ENCODE measurements at places on chromosomes 7 and 10. TPM values are rescaled to one million over a fixed set of nuclear protein-coding genes. Genes with fewer than 3 reads are reported as not detected.

- DNase-seq = no peak
Measured at GRCh38 chr7:157016352-157017041, 6.0 kb upstream of the MNX1 start.

GRCh38 chr7:47622586-47622945 lies 40.7 kb upstream of the TNS3 start:
- no peak for DNase-seq

GRCh38 chr10:71228875-71229675 lies 16.7 kb downstream of the UNC5B start:
- no peak for DNase-seq

DNA sequence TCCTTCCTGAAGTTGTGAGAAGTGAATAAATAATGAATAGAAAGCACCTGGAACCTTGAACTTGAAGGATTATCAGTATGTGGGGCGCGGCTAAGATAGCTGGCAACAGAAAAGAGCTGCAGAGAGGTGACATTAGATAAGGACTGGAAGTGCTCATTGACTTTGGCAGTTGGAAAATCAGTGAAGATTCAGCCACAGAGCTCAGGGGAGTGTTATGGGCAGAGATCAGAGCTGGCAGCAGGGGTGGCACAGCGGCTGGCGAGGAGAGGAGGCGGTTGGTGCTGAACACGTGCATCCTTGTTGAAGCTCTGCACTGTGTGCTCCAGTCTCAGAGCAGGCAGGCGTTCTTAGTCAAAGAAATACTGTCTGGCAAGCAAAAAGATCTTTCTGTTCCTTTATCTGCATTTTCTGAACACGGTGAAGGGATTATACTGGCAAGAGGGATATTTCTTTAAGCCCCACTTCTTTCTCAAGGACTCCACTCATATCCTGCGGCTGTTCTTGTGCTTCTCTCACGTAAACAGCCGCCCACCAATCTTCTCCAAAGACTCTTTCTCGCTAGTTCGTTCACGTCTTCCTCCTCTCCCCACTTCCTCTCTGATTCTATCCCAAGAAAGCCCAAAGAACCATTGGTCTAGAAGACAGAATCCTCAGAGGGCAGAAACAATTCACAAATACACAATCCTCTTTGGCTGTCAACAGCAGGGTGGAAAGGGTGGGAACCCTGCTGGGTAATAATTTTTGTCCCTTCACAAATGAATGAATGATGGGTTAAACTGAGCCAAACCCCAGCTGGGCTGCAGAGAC lies 38.6 kb upstream of the ADD3 start:
- no peak for DNase-seq

GRCh38 chr10:73857446-73857845 lies 16.9 kb downstream of the CAMK2G start:
- DNase-seq = no peak

Gene LEP
- 0.27 TPM for polyA plus RNA-seq

Gene SUV39H2
- 18.4 TPM for polyA plus RNA-seq

- no peak for DNase-seq
Measured at GRCh38 chr7:118111347-118111746, 72.6 kb upstream of the LSM8 start.

DNA sequence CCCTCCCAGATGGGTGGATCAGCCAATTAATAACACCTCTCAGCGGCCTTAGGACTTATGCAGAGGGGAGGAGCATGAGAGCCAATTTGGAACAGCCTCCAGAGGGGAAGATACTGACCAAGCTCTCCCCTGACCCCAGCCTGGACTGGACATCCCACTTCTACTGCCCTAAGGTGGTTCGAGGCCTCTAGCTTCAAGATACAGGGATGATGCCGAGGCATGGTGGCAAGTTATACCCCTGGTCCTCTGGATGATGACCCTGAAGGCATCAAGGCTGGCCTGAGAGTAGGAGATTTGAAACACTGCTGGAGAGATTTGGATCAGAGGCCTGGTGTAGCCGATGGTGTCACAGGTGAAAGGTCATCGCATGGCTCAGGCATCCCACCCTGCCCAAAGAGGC lies 3.2 kb downstream of the CDH23 start:
- no peak for DNase-seq

DNA sequence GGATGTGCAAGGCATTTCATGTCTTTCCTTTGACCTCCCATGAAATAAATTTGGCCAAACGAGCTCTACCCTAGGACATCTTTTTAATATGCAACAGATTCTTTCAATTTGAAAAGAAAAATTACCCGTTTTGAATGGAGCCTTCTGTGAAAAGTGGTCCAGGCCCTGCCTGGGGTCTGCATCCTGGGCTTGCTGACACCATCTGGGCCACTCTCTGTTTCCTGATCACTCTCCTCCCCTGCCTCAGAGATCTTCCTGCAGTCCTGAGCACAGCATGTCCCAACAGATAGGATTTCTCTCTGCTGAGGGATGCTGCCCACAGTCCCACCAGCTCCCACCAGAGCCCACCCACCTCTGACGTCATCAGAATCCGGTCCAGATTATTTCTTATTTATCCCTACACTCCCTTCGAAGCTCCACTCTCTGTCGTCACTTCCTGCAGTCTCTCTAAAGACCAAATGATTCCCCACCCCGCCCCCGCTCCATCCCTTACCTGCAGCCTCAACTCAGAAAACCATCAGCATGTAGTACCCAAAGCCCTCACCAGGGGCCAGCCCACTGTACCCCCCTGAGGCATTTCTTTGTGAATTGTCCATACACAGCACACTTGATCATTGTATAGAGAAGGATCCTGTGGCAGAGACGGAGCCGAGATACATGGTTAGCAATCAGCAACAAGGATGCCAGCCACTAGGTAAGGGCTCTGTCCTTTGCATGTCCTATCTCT lies 192.1 kb upstream of the MGMT start:
- DNase-seq = no peak

Gene GIMAP5
- 7.3 TPM for polyA plus RNA-seq

DNA sequence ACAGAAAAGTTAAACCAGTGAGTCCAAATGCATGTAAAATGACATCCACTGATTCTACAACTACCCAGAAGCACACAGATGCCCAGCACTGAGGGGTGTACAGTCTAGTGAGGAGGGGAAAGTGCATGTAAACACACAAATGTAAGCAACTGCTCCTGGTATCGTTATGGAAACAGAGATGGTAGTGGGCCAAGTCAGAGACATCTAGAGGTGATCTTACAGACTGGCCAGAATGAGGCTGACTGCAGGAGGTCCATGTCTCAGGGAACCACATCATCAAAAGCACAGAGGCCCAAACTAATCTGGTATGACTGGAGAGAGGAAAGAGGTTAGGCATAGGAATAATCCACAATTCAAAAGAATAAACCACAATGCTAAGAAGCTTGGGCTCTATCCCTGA lies 176.5 kb downstream of the SRPK2 start:
- DNase-seq = no peak

- no peak for DNase-seq
Measured at GRCh38 chr10:76155961-76156360, 724.5 kb downstream of the LRMDA start.

DNA sequence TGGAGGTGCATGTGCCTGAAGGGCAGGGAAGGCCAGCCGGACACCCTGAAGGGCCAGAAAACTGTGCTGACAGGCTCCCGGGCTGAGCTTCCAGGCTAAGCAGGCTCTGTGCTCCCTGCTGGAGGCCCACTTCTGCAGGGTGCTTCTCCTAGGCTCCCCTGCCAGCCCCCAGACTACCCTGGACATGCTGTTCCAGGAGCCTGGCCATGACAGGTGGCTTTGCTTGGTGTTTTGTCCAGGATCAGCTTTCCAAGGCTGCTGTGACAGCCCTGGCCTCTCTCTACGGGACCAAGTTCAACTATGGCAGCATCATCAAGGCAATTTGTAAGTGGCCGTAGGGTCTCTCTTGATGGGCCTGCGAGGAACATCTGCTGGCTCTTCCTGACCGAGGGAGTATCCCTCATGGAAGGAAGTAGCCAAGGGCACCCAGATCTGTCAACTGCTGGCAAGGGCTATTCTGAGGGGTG lies 5.3 kb downstream of the CPA1 start:
- DNase-seq = no peak

Gene DRGX
- not detected for polyA plus RNA-seq

DNA sequence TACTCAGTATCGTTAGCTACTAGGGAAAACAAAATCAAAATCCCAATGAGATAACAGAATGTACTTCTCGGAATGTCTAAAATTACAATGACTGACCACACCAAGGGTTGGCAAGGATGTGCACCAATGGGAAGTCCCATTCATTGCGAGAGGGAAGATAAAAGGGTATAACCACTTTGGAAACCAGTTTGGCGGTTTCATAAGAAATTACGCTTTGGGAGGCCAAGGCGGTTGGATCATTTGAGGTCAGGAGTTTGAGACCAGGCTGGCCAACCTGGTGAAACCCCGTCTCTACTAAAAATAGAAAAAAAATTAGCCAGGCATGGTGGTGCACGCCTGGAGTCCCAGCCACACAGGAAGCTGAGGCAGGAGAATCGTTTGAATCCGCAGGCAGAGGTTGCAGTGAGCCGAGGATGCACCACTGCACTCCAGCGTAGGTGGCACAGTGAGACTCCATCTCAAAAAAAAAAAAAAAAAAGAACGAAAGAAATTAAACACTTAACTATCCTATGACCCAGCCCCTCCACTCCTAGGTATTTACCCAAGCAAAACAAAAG lies 7.6 kb downstream of the HACD1 start:
- no peak for DNase-seq

- no peak for DNase-seq
Measured at GRCh38 chr10:114932945-114933344, 5.0 kb upstream of the TRUB1 start.

Gene ITIH5
- 20.0 TPM for polyA plus RNA-seq

DNA sequence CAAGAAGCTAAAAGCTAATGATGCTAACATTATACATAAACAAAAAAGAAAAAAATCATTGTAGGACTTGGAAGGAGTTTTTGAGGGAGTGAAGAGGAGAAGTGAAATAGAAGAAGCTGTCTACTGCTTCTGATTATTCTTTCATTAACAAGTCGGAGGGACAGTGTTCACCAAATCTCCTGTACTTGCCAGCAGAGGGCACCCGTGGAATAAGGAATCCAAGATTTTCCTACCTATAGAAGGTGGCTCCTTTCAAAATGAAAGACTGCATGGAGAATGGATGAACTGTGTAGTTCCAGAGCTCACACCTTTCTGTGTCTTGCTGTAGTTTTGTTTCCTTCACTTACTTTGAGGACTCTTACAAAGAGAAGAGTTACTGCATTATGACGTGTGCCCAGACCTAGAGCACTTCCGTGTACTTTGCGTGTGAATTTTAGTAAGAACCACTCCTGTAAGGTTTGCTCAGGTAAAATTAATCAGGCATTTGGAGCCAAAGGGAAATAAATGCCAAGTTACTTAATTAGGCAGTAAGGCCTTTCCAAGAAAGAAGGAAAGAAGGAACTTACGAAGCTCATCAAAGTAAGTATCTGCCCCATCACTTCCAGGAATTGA lies 145.1 kb downstream of the SEMA3D start:
- DNase-seq = peak; percentile 78

DNA sequence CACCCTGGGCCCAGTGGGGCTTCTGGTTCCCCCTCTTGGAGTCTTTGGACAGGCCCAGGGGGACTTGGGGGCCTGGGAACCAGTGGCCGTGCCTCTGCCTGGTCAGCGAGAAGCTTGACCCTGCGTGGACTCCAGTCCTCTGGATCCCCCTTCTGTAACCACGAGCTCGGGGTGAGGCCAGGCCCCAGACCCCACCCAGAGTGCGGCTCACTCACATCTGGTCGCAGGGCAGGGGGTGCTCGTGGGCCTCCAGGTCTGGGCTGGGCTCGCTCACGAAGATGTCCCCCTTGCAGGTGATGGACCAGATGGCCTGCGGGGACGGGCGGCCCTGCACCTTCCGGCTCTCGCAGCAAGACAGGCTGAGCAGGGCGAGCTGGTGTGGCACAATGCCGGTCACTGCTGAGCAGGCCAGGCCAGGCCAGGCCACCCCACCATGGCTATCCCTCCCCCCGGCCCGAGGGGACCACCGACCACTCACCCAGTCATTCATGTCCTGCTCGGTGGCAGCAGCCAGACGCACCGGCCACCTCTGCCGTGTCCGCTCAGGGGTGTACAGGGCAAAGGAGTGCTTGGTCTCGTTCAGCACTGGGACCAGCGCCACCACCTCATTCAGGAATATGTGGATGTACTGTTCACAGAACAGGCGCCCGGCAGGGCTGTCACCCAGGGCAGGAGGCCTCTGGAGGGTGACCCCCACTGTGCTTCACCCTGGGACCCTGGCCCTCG lies 19.7 kb downstream of the BHLHA15 start:
- DNase-seq = no peak

GRCh38 chr7:43199371-43200160 lies 87.1 kb downstream of the HECW1 start:
- DNase-seq = no peak

DNA sequence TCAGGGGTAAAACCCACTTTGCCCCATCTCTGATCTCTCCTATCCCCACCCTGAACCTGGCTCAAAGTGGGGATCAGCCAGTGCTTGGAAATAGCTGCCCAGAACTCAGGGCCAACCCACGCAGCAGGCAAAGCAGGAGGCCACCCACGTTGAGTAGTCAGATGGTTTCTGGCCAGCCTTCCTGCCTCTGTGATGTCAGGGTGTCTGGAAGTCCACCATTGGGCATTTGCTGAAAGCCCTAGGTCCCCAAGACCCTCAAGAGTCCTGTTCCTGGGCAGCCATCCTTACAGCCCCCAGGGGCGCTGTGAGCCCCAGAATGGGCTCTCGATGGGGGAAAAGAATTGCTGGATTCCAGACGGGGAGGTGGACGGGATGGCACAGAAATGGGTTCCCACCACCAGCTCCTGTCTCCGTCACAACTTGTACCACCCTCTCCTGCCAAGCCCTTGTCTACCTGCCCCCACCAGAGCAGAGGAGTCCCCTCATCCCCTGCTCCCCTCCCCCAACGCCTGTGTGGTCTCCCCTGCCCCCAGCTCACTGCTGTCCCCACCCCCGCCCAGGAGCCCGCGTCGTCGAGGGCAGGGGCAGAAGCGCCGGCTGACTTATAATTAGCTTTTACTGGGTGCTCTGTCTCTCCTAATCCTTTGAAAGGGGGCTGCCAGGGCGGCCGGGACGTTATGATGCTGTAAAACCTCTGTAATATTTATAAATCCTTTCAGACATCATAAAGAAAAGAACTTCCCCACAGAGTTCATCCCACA lies 3.9 kb downstream of the MYL10 start:
- no peak for DNase-seq

Gene SLC26A5
- polyA plus RNA-seq = 0.81 TPM

DNA sequence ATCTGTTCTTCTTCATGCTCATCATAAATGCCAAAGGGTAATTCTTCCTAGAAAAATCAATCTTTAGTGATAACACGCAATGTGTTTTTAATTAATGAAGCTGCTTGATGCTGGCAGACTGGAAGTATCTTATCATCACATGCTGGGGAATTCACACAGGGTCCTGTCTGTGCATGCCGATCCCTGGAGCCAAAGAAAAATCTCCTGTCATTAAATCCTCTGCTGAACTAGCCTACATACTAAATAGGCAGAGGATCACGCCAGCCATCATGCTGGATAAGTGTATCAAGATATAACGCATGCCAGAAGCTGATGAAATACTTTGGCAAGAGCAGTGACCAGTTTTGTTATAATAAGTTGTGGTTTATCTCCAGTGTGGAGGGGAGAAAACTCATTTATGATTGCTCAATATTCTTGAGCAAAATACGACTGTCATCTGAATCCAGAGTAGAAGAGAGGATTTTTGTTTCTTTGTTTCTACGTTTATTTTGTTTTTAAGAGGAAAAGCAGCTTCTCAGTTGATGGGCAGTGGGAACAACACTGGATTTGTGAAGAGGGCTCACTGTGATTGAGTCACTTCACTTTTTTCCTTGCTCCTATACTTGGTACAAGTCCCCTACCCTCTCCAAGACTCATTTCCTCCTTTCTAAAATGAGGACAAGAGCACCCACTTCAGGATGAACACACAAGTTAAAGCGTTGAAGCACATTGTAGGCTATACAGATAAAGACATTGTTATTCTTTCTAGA lies 649.1 kb downstream of the TNS3 start:
- DNase-seq = no peak

Data from renal pelvis (tissue), 12 donors.